GM13977 (cell line): ENCODE measurements at places on chromosomes 1 and 21.

DNA sequence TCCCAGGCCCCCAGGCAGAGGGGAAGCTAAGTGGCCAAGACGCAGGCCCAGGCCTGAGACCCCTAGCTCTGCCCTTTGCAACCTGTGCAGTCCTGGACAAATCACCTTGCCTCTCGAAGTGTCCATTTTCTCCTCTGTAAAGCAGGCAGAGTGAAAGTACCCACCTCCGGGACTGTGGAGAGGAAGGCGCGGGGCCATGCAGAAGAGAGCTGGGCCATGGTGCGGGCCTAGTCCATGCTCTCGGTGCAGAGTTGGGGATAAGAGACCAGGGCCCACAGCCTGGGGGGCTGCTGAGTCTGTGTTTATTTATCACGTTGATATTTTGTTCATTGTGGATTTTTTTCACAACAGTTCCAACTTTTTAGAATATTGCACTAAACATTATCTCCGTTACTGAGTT, 160.2 kb upstream of the VAMP3 start:
- no peak for DNase-seq

DNA sequence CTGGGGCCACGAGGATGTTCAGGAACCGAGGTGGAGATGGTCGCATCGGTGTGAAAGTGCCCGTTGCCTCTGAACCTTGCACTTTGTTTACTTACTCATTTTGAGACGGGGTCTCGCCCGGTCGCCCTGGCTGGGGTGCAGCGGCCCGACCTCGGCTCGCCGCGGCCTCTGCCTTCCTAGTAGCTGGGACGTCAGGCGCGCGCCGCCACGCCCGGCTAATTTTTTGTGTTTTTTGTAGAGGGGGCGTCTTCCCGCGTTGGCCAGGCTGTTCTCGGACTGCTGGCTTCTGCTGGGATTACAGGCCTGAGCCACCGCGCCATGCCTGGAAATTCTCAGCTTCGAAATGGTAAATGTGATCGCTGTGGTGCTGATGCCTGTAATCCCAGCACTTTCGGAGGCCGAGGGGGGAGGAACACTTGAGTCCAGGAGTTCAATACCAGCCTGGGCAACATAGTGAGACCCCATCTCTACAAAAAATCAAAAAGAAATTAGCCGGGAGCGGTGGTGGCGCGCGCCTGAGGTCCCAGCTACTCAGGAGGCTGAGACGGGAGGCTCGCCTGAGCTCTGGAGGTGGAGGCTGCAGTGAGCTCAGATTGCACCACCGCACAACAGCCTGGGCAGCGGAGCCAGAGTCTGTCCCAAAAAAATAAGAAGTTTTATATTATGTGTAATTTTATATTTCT, 684 bp upstream of the MRPL20 start:
- no peak for DNase-seq

DNA sequence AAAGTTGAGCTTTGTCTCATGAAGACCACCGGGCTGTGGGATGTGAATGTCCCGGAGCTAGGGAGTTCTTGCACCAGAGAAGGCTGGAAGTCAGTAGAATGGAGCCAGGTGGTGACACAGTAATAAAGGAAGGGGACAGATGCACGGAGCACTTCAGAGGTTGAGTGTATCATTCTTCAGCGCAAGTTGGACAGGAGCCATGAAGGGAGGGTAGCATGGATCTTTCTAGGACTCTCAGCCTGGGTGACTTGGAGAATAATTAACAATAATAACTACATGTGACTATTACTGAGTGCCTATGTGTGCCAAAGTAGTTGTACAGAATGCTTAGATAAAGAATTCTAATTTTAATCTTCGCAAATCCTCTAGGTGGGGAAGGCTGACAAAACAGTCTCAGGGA, 258.7 kb upstream of the AJAP1 start:
- no peak for DNase-seq

DNA sequence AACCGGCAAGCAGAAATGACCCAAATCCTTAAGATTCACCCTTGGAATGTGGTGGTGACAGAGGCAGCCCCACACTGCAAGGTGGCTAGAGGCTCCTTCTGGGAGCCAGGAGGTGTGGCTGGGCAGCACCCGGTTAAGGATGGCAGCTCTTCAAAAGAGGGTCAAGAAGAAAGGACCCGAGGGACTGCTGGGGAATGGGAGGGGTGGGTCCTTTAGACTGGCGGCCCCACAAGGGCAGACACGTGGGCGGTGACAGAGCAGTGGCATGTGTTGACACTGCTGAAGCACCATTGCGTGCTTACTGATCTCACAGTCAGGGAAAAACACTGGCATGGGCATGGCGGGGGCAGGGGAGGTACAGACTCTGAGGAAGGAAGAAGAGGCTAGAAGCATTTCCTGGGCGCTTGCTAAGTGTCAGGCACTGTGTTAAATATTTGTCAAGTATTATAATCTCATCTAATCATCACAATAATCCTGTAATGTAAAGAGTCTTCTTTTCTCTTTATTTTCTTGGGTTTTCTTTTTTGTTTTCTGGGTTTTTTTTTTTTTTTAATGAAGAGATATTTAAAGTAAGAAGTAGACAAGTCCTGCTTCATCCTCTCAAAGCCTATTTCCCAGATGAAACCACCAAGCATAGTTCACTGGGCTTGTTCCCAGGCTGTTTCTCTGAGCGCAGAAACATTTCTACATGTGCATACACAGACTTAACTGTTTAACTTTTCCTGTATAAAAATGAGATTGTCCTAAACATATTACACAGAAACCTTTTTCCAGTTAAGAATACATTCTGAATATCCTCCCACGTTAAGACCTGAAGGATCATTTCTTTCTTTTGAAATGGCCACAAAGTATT, 165.8 kb upstream of the EDN2 start:
- no peak for DNase-seq

- no peak for DNase-seq
Measured at GRCh38 chr1:207890136-207890738, 20.7 kb downstream of the CD34 start.

DNA sequence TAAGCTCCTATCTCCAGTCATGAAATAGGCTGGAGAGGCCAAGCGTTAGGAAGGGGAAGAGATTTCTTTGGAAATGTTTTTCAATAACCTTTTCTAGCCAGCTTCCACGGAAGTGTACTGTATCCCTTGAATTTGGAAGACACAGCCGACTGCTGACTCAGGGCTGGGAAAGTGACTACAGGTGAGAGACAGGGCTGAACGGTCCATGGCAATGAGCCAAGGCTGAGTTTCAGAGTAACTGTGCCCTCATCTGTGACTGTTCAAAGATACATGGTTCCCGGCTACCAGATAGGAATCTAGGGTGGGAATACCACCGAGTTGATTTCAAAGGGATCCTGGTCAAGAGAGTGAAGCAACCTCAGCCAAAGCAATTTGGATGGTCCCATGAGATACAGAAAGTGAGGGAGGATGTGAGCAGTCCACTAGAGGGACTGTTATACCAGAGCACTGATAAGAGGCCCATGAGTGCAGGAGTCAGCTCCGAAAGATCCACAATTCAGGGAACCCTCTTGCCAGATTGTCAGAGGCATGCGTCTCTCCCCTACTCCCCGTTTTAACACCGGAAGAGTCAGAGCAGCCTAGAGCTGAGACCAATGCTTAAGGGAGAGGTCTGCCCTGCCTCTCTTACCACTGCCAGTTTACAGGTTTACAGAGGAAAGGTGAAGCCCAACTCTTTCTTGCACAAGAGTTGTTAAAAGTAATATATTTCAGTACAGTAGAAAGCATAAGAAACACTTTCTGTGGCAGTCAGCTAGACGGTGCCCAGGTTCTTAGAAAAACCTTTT, 3.2 kb upstream of the KRTAP19-8 start:
- no peak for DNase-seq

GRCh38 chr1:241265428-241265827, 91.6 kb downstream of the RGS7 start:
- no peak for DNase-seq

- DNase-seq = peak; percentile 14
Measured at GRCh38 chr1:186617926-186618325, 62.3 kb downstream of the PTGS2 start.

- DNase-seq = no peak
Measured at GRCh38 chr1:30916296-30916695, 7.7 kb upstream of the SDC3 start.

- no peak for DNase-seq
Measured at GRCh38 chr21:44084496-44085241, 22.5 kb upstream of the PWP2 start.

GRCh38 chr21:27779606-27780005, 812.7 kb upstream of the ADAMTS5 start:
- no peak for DNase-seq

DNA sequence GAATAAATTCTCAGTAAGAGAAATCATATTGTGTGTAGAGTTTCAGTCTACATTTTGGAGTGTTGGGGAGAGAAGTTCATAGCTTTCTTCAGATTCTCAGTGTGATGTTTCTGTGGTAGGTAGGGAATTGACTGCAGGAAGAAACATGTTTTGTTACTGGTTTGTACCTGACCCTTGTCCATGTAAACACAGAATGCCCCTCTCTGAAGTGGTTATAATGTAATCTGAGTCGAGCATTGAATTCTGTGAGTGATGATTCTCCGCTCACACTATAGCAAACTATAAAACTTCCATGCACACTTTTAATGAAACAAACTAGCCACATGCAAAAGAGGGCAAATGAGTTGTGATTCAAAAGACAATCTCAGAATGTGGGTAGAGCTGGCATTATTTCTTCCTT, 433.2 kb downstream of the USP25 start:
- no peak for DNase-seq
